Right lobe of liver (tissue), 6 donors: ENCODE measurements at places on chromosomes 7 and 10. TPM values are rescaled to one million over a fixed set of nuclear protein-coding genes. Genes with fewer than 3 reads are reported as not detected.

GBX1 gene
- total RNA-seq = not detected

ZNF25 gene
- total RNA-seq = 1.1 TPM

MGAM2 gene
- 0.37 TPM for total RNA-seq

TUBB8 gene
- not detected for total RNA-seq

PON1 gene
- total RNA-seq = 85.3 TPM

CYP26C1 gene
- 0.12 TPM for total RNA-seq

SERPINE1 gene
- 24.3 TPM for total RNA-seq

PHYH gene
- 76.8 TPM for total RNA-seq

SAMD9 gene
- total RNA-seq = 2.0 TPM

TMEM273 gene
- 1.6 TPM for total RNA-seq

TYW1B gene
- 3.6 TPM for total RNA-seq

AMPH gene
- total RNA-seq = 0.20 TPM

HOXA9 gene
- 0.09 TPM for total RNA-seq

EFCAB10 gene
- total RNA-seq = not detected

SYCE1 gene
- 4.1 TPM for total RNA-seq

AGAP4 gene
- total RNA-seq = 7.7 TPM

AASS gene
- total RNA-seq = 57.7 TPM

GARIN1A gene
- total RNA-seq = 1.3 TPM

CCDC126 gene
- total RNA-seq = 6.3 TPM

C10orf67 gene
- total RNA-seq = not detected

FXYD4 gene
- total RNA-seq = not detected

WDFY4 gene
- 2.0 TPM for total RNA-seq

TRPV5 gene
- not detected for total RNA-seq

UCN3 gene
- not detected for total RNA-seq

EBLN1 gene
- total RNA-seq = not detected

MAPK8 gene
- 19.1 TPM for total RNA-seq

IL6 gene
- 1.9 TPM for total RNA-seq

TAS2R60 gene
- not detected for total RNA-seq

CHST15 gene
- 11.8 TPM for total RNA-seq

FAM131B gene
- total RNA-seq = 0.29 TPM

SMKR1 gene
- not detected for total RNA-seq

DYDC1 gene
- not detected for total RNA-seq

FOXI2 gene
- not detected for total RNA-seq

GRID2IP gene
- not detected for total RNA-seq

C1QL3 gene
- not detected for total RNA-seq

PSMG3 gene
- total RNA-seq = 9.5 TPM

DEPP1 gene
- 5.3 TPM for total RNA-seq

ZC3HAV1L gene
- 3.7 TPM for total RNA-seq

LIPJ gene
- 0.09 TPM for total RNA-seq

CAV1 gene
- total RNA-seq = 8.6 TPM

NUTM2A gene
- 1.1 TPM for total RNA-seq

CYP3A4 gene
- 960 TPM for total RNA-seq

ZNF467 gene
- 6.3 TPM for total RNA-seq

GDI2 gene
- 116 TPM for total RNA-seq

SFTPD gene
- total RNA-seq = 0.59 TPM

MKI67 gene
- 0.68 TPM for total RNA-seq

CRTAC1 gene
- not detected for total RNA-seq

CYP3A7 gene
- 454 TPM for total RNA-seq

ITIH2 gene
- total RNA-seq = 878 TPM

CAMK1D gene
- 10.8 TPM for total RNA-seq

CUL1 gene
- 22.3 TPM for total RNA-seq

TSPAN33 gene
- 26.7 TPM for total RNA-seq

TFPI2 gene
- total RNA-seq = 0.49 TPM
